ENCODE measurements at places on chromosomes 7 and 10.

DNA sequence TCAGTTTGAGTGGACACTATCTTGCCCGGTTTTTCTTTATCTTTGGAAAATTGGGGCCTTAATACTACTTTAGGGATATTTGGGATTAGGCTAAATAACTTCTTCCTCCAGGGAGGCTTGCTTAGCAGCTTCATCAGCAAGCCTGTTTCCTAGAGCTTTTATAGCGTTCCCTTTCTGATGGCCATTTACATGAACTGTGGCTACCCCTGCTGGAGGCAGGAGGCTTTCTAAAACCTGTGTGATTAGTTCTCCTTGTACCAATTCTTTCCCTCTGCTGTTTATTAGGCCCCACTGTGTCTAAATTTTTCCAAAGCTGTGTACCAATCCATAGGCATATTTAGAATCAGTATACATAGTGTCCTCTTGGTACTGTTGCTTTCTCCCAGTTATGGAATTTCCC, 61.7 kb upstream of the CNTNAP2 start:
- no peak for DNase-seq

DNA sequence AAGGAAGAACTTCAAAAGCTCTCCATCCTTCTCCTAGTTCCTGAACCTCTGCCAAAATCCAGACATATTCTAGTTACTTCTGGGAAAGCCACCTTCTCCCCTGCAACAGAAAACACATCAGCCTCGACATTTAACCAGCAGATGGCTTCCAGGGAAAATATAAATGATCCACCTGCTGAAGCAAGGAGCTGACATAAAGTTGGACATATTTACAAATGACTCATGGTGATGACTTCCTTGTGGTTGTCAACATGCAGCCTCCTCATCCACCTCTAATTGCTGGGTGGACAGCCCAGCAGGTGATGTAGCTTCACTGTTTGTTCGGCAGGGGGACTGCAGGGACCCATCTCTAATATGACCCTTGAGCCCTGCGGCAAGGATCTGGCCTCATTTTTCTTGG, 266.0 kb downstream of the C7orf25 start:
- DNase-seq, result no peak

GRCh38 chr7:90473814-90474213, 4.4 kb downstream of the PTTG1IP2 start:
- no peak for DNase-seq

GRCh38 chr10:1531883-1532597, 205.3 kb downstream of the ADARB2 start:
- no peak for DNase-seq

- peak; percentile 29 for DNase-seq
Observed at GRCh38 chr10:99682752-99683151, 23.4 kb downstream of the ENTPD7 start.

DNA sequence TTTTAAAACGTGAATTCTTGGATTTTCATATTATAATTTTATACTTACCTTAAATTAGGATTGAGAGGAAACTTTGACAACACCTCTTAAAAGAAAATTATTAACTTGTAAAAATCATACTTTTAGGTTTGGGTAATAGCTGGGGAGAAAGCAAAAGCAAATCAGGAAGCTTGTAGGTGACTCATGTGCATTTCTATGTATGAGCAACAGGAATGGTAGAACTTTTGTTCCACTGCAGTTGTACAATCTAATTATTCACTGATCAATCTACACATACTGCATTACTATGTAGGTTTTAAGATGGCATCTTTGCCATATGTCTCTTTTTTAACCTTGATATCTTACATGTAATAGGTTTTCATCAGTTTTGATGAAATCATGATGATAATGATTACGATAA, 223.2 kb downstream of the PRKG1 start:
- DNase-seq, result no peak

DNA sequence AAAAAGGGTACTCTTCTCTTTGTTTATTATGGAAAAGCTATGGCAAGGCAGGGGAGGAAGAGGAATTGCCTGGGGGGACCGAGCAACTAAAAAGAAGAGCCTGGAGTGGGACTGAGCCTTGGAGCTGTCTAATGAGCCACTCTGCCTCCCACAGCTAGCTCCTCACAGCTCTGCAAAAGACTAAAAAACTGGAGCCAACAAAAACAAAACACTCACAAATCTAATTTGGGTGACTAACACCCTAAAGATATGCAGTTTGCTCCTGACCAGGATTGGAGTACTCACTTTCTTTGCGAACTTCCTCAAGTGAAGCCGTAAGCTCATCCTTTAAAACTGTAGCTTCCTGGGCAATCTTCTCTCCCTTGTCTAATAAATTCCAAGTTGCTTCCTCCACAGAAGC, 89.4 kb downstream of the CTNNA3 start:
- no peak for DNase-seq

DNA sequence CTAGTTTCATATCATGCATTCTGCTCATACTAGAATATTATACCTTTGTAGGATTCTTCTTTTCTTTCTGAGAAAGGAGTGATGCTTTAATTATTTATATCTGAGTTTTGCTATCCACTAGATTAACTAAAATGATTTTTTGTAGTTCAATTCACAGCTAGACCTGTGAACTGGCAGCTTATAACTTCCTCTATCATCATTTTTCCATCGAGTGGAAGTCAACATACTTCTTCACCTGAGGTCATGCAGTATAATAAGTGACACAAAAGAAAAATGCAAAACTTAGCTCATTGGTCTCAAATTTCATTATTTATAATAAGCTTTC, 8.0 kb downstream of the LRRN3 start:
- no peak for DNase-seq

DNA sequence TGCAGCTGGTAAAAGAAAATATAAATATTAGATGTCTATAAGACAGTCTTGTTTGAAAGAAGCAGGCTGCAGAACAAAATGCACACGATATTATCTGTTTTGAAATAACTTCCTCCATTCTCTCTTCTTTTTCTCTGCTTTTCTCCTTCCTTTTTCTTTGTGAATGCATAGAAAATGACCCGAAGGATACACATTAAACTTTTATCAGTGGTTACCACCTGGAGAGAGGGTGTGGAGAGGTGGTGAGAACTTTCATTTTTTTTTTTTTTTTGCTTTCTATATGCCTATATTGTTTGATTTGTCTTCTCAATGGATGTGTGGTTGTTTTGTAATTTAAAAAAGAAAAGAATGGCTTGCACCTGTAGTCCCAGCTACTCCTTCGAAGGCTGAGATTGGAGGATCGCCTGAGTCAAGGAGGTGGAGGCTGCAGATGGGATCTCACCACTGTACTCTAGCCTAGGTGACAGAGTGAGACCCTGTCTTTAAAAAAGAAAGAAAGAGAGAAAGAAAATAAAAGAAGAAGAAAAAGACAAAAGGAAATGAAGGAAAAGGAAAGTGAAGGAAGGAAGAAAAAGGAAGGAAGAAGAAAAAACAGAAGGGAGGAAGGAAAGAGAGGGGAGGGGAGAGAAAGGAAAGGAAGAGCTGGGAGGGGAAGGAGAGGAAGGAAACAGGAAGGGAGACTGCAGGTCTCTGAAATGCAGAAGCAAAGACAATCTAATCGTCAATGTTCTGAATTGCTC, 64.4 kb downstream of the SAMD9 start:
- DNase-seq, result no peak

DNA sequence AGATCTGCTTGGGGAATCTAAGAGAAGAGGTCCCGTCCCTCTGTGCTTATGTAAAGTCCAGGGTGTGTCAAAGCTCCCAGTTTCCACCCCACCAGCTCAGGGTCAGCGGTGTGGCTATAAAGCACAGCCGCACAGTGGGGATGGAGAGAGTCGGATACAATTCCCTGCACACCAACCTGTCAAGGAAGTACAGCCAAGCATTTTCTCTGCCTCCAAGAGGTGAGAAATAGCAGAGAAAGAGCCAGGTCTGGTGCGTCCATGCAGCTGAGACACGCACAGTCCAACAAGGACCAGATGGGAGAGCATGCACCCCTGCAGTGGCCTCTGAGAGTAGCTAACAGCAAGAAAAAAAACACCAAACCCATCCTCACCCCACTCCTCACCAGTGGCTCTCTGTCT, 61.3 kb upstream of the WAC start:
- no peak for DNase-seq

All from HCT116 (cell line).